Endothelial cell of umbilical vein (primary cell): ENCODE measurements at places on chromosomes 5 and 9. TPM values are rescaled to one million over a fixed set of nuclear protein-coding genes. Genes with fewer than 3 reads are reported as not detected.

DNA sequence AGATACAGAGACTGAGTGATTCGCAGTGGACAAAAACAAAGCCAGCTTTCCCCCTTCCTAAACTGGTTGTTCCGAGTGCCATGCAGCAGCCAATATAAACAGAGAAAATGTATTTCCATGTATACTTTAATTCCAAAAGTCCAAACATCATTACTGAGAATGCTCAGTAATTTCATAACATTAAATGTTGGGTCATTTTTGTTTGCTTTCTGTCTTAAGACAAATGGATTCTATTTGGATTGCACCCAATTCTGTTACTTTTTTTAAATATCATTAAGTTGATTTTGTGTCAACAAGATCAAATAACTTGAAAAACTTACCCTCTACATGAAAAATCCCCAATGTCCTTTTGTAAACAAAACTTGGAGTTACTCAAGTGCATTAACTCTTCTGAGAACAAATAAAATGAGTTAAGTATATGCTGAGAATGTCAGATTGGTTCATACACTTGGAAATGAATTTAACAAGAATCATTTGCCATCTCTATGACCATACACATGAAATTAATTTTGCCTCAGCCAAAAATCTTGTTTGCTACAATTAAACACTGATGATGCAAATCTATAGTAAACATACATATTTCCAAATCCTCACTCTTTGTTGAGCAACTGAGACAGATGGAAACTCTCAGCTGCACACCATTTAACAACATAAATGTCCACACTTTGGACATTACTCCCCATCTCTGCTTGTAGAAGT is 19.4 kb downstream of the LURAP1L start:
- no peaks in the 10 kb centered on the region for H3K36me3 ChIP-seq
- H3K27ac ChIP-seq, result no peak overlapping the region
- no peaks in the 10 kb centered on the region for H3K4me1 ChIP-seq
- H3K4me3 ChIP-seq, result no peak overlapping the region
- H3K27me3 ChIP-seq, result no peaks in the 10 kb centered on the region

The TAF11L5 gene
- polyA plus RNA-seq, result not detected in 2 replicates

The PTGS1 gene
- polyA plus RNA-seq, result 37.6 and 43.9 TPM in 2 replicates

DNA sequence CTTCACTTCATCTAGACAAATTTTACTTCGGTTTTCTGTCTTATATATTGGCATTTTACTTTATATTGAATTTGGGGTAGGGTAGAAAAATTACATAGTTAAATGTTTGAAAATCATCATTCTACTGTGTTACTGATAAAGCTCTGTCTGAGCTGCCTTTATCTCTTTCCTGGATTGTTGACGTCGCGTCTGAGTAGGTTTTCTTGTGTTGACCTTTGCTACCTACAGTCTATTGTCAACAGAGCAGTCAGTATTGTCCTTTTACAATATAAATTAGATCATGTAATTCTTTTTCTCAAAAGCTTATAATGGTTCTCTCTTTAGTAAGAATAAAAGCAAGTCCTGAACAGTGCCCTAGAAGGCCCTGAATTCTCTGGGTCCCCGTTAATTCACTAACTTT is 128.2 kb downstream of the HACD4 start:
- no peaks in the 10 kb centered on the region for H3K36me3 ChIP-seq
- peak overlapping the region; percentile 36 for H3K27ac ChIP-seq
- peaks cover 22% of the 10 kb centered on the region for H3K4me1 ChIP-seq

The RETREG1 gene
- polyA plus RNA-seq, result 0.13 TPM in 1 of 2 replicates, not detected in the other

The HOMER1 gene
- 0.41 and 0.57 TPM in 2 replicates for polyA plus RNA-seq

The C9 gene
- polyA plus RNA-seq, result 0.03 and 0.33 TPM in 2 replicates

The C9orf57 gene
- polyA plus RNA-seq, result not detected in 2 replicates

- no peaks in the 10 kb centered on the region for H3K4me1 ChIP-seq
- H3K36me3 ChIP-seq, result no peaks in the 10 kb centered on the region
- H3K27ac ChIP-seq, result no peak overlapping the region
- no peak overlapping the region for H3K4me3 ChIP-seq
Observed at GRCh38 chr5:1948111-1948510, 65.4 kb upstream of the IRX4 start.
